ENCODE measurements at places on chromosomes 11 and 22.

- DNase-seq: peak; percentile 50
Observed at GRCh38 chr11:87097582-87097981, 59.8 kb downstream of the TMEM135 start.

GRCh38 chr11:7490535-7490934, 5.2 kb downstream of the OLFML1 start:
- DNase-seq: no peak

DNA sequence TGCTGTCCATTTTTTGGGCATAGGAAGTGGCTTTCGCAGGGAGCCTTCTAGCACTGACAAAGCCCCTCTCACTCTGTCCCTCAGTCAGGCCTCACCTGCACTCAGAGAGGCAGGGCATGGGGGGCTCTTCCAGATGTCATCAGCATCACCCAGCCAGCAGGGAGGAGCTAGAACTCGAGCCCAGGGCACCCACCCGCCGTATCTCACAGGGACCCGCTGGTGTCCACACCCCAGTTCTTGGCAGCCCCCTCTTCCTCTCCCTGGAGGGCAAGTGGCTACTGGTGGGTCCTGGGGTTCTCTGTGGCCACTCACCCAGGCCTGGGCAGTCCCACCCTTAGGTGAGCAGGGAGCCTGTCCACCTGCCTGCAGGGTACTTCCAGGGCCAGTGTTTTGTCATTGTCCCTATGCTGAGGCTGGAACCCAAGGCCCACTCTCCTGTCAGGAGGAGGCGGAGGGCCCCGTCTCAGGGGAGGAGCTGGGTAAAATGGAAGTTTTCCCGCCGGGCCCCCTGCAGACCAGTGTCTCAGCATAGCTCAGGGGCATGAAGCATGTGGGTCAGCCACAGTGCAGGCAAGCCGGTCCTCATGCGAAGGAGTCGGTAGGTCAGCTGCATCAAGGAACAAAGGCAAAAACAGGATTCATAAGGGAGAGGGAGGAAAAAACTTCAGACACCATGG, 21.8 kb downstream of the MYO7A start:
- no peak for DNase-seq

GRCh38 chr11:19560156-19560555, 152.5 kb upstream of the NAV2 start:
- DNase-seq: no peak

DNA sequence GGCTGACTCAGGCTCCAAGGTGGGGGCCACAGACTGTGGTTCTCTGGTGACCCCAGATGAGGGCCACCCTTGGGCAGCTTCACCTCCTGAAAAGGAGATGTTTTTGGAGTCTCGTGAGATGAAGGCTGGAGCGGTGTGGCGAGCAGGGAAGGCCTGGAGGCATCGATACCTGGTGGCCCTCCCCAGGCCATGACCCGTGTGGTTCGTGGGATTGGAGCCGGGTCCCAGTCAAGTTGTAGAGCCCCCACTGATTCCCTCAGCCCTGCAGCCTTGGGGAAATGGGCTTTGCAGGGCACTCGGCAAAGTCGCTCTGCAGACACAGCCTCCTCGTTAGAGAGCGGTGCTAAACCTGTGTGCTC, 1083.4 kb downstream of the BRD1 start:
- no peak for DNase-seq

- DNase-seq: no peak
Observed at GRCh38 chr11:35274909-35275785, 136.2 kb downstream of the CD44 start.

- peak; percentile 60 for DNase-seq
Observed at GRCh38 chr11:73393479-73394415, 17.5 kb downstream of the RELT start.

DNA sequence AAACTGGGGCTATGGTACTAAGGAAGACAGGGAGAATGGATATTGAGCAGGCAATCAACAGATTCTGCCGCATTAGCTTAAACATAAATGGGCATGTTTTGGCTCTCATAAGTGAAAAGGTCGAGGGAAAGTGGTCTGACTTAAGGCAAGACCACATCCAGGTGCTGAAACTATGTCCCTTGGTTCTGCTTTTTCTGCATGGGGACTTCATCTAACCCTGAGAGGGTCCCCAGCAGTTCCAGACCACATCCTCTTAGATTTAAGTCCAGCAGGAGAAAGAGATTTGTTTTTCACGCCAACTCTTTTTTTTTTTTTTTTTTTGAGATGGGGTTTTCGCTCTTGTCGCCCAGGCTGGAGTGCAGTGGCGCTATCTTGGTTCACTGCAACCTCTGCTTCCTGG, 5.5 kb downstream of the RPS6KA4 start:
- DNase-seq: no peak

- no peak for DNase-seq
Observed at GRCh38 chr11:115911613-115912346, 407.6 kb upstream of the CADM1 start.

DNA sequence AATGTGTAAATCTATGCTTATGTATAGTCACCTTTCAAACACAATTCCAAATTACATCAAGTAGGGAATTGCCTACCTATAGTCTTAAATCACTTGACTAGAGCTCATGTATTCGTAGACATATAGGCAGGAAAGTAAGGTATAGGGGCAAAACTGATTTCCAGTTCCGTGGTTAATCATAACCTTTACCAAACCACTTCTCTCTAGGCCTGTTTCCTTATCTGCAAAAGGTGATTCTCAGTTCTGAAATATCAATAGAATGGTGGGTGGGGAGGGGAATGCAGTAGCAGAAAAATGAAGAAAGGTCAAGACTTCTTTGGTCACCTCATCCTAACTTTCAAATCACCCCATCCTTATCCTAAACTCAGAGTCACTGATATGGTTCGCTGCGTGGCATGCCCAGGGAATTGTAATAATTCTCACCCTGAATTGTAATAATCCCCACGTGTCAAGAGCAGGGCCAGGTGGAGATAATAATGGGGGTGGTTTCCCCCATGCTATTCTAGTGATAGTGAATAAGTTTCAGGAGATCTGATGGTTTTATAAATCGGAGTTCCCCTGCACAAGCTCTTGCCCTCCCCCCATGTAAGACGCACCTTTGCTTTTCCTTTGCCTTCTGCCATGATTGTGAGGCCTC, 1.9 kb upstream of the ANO5 start:
- no peak for DNase-seq

Data from activated CD4-positive, alpha-beta T cell treated with anti-CD3 and anti-CD28 coated beads, Interleukin-2, Interleukin-4, amounts not matched to agents 100 ng/mL and 50 ng/mL, durations not matched to agents 16 hours and 8 hours (primary cell).